Glutamatergic neuron (in vitro differentiated cells): ENCODE measurements at places on chromosomes 5 and 9. TPM values are rescaled to one million over a fixed set of nuclear protein-coding genes. Genes with fewer than 3 reads are reported as not detected.

GRIN3A gene
- total RNA-seq = 0.15 TPM

FST gene
- 0.98 TPM for total RNA-seq

SLC44A1 gene
- total RNA-seq = 9.6 TPM

ABO gene
- total RNA-seq = not detected

AMBP gene
- 0.29 TPM for total RNA-seq

DNA sequence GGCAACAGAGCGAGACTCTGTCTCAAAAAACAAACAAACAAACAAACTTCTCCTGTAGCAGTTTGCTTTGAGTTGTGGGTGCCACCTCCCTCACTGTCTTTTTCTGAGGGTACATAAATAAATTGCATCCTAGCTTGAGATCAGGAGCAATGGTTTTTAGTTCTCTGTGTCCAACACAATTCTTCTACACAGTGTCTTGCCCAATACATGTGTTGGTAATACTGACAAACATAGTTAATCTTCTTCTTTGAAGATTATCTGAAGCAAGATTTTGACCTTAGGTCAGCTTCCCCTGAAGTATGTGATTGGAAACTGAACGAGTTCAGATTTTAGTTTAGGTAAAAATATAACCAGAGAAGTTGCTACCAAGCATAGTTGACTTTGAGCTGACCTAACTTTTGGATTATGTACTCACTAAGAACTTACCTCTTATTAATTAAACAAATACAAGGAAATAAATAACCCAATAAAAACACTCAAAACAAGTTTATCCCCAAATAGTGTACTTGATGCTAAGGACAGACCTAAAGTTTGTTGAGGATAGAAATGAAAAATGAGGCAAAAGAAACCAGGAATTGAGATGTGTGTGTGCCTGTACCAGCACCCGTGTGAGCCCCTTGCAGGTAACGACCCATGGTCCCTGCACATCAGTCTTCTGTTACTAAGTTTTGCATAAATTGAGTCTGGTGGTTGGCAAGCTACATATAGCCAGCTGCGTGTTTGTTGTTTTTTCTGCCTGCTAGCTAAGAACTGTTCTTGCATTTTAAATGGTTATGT is 16.2 kb downstream of the TJP2 start:
- H3K27me3 ChIP-seq = no peaks in the 10 kb centered on the region
- DNase-seq = no peak
- no peak overlapping the region for H3K27ac ChIP-seq
- no peaks in the 10 kb centered on the region for H3K4me1 ChIP-seq

GRCh38 chr9:26326563-26326962 is 566.0 kb downstream of the CAAP1 start:
- no peak overlapping the region for H3K27ac ChIP-seq
- H3K4me3 ChIP-seq = no peak overlapping the region
- DNase-seq = peak; percentile 29
- H3K36me3 ChIP-seq = no peaks in the 10 kb centered on the region
- H3K4me1 ChIP-seq = peaks cover 4% of the 10 kb centered on the region
- peaks cover 2% of the 10 kb centered on the region for H3K27me3 ChIP-seq

DNA sequence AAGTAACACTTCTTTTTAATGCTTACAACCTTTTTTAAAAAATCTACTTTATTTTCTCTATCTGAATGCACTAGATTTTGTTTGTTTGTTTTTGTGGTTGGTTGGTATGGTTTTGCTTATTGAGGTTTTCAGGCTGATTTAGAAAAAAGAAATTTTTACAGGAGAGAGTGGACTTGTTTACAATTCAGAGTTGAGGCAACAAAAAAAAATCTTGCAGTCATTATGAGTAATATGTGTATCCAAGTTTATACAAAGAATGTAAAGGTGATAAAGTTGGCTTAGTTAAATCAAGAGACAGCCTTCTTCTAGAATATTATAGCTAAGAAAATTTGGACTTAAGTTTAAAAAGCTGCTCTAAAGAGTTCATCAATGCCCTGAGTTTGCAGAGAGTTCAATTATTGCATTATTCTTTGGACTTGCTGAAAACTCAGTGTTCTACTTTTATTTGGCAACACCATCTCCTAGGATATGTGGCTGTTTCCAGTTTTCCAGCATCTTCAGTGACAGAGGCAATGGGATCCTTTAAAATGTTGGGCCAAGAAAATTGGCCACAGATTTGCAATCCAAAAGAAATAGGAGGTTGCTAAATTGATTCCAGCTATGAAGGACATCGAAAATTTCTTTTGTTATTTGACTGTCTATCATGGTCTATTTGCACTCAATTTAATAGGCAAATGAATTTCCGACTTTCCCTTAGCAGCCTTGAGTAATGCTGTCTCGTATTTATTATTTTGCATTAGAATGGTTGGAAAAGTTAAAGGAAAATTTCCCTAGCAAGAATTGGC is 10.7 kb downstream of the STK32A start:
- H3K27ac ChIP-seq = no peak overlapping the region
- H3K36me3 ChIP-seq = no peaks in the 10 kb centered on the region
- H3K4me1 ChIP-seq = no peaks in the 10 kb centered on the region
- DNase-seq = no peak
- H3K27me3 ChIP-seq = no peaks in the 10 kb centered on the region

- no peak for DNase-seq
- no peaks in the 10 kb centered on the region for H3K36me3 ChIP-seq
- H3K27me3 ChIP-seq = no peaks in the 10 kb centered on the region
- H3K4me1 ChIP-seq = no peaks in the 10 kb centered on the region
- no peak overlapping the region for H3K4me3 ChIP-seq
- no peak overlapping the region for H3K27ac ChIP-seq
These were observed 316.7 kb downstream of the GABRG2 start for GRCh38 chr5:162384225-162384624.

DNA sequence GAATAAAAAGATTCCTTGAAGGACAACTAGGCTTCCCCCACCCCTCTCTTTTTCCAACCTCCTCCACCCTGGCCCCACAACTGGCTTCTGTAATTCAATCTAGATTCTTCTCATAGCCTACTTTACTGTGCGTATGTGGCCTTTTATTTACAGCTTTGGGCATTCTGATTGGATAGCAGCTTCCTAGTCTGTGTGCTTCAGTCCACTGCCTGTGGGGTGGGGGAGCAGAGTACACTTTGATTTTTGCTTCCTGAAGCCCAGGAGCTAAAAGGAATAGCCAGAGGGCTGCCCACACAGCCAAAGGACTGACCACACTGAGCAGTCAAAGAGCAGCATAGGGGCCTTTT is 30.4 kb downstream of the RUSC2 start:
- no peak overlapping the region for H3K4me3 ChIP-seq
- H3K4me1 ChIP-seq = peaks cover 13% of the 10 kb centered on the region
- no peak overlapping the region for H3K27ac ChIP-seq
- no peaks in the 10 kb centered on the region for H3K36me3 ChIP-seq
- no peak for DNase-seq

DNA sequence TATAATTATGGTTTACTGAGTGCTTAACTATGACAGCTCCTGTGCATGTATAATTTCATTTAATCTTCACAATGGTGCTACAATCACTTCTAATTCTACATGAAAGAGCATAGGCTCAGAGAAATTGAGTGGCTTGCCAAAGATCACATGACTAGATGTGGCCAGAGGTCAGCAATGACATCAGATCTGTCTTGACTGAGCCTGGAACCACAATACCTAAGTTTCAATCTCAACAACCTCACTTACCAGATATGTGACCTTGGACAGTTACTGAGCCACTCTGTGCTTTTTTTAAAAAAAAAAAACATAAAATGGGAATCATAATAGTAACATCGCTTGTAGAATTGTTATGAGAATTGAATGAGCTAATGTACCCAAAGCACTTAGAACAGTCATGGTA is 130.7 kb downstream of the TRIM32 start:
- H3K27ac ChIP-seq = no peak overlapping the region
- no peak overlapping the region for H3K4me3 ChIP-seq
- DNase-seq = no peak
- no peaks in the 10 kb centered on the region for H3K36me3 ChIP-seq
- H3K4me1 ChIP-seq = peaks cover 17% of the 10 kb centered on the region

GRCh38 chr5:66886941-66887340 is 290.7 kb downstream of the MAST4 start:
- H3K27ac ChIP-seq = no peak overlapping the region
- H3K4me3 ChIP-seq = no peak overlapping the region
- peaks cover 5% of the 10 kb centered on the region for H3K4me1 ChIP-seq
- no peaks in the 10 kb centered on the region for H3K36me3 ChIP-seq

DNA sequence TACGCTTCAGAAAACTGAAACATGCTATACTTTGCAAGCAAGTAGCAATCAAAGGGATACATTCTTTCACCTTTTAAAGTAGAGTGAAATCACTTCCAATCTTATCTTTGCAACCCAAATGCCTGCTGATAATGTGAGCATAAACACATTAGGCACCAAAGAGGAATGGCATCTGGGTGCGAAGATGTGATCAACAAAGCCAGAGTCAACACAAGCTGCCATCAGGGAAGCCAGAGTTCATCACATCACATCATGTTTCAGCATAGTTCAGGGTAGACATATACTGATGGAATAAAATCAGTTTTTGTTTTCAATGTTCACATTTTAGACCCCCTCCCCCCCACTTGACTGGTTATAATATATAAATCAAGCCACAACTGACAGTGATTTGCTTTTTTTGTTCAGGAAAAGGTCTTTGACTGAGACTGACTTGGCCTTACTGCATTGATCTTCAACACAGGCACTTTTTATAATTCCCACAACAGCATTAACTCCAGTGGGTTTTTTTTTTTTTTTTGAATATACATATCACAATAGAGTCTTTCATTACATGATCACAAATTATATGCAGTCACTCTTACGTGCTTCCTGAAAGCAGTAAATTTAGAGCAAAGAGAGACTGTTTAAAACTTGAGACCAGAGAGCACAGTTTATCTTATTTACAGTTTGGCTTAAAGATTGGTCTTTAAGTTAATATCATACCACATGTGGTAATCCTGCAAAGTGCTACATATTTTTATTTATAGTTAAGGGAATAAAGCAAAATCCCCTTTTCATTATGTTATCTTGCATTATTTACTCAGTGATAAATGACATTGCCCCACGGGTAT is 20.3 kb downstream of the AOPEP start:
- DNase-seq = no peak
- H3K27ac ChIP-seq = no peak overlapping the region
- no peak overlapping the region for H3K4me3 ChIP-seq
- H3K36me3 ChIP-seq = peaks cover 34% of the 10 kb centered on the region
- no peaks in the 10 kb centered on the region for H3K27me3 ChIP-seq
